Activated CD8-positive, alpha-beta memory T cell treated with anti-CD3 and anti-CD28 coated beads for 1 hour (primary cell): ENCODE measurements at places on chromosomes 11 and 22.

GRCh38 chr11:45161252-45162063 lies 15.0 kb downstream of the PRDM11 start:
- DNase-seq = no peak

DNA sequence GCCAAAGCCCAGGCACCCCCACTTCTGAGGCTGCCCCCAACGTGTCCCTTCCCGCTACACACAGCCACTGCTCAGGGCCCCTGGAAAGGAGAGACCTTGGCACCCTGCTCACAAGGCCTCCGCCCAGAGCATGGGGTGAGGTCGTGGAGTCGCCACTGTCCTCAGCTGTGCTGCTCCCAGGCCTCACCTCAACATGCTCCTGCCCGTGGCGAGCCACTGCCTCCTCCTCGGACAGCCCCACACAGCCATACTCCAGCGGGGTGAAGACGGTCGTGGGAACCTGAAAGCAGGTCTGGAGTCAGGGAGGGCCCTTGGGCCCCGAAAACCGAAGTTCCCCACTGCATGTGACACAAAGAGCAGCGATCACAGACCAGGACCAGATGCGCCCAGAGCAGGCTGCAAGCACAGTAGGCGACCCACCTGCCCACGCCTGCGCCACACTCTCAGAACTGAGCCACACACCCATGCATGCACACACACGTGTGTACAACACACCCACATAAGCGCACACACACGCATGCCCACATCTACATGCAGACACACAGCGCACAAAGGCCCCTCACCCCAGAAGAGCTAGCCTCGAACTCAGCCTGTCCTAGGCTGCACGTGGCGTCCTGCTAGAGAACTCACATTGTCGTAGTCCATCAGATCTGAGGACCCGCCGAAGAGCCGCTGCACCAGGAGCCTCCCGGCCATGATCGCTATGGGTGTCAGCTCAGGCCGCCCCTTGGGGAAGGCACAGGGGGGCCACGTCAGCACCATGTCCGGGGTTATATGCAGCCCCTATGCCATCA lies 25.5 kb upstream of the GNB1L start:
- no peak for DNase-seq

DNA sequence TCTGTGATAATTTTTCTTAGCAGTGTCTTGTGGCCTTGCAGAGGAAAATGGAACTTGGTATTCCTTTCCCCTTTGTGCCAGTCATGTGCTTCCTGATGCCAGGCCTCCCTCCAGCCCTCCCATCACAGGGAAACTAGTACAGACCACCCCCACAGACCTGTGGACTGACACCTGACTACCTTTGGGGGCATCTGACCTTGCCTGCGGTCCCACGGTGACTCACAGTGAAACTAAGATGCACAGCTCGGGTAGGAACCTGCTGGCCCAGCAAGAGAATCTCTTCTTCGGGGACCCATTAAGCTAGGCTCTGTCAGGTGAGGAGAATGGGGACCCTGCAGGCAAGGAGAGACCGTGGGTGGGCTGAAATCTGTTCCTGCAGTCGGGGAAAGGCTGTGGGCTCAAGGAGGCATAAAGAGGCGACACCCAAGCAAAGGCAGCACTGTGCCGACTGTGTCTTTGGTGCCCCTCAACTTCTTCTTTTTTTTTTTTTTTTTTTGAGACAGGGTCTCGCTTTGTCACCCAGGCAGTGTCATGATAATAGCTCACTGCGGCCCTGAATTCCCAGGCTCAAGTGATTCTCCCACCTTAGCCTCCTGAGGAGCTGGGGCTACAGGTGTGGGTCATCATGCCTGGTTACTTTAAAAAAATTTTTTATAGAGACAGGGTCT lies 20.8 kb upstream of the PEX26 start:
- no peak for DNase-seq

- DNase-seq = no peak
These were observed 15.8 kb downstream of the IL17RA start for GRCh38 chr22:17100621-17101020.

GRCh38 chr22:39712081-39712480 lies 141.5 kb downstream of the CACNA1I start:
- no peak for DNase-seq

DNA sequence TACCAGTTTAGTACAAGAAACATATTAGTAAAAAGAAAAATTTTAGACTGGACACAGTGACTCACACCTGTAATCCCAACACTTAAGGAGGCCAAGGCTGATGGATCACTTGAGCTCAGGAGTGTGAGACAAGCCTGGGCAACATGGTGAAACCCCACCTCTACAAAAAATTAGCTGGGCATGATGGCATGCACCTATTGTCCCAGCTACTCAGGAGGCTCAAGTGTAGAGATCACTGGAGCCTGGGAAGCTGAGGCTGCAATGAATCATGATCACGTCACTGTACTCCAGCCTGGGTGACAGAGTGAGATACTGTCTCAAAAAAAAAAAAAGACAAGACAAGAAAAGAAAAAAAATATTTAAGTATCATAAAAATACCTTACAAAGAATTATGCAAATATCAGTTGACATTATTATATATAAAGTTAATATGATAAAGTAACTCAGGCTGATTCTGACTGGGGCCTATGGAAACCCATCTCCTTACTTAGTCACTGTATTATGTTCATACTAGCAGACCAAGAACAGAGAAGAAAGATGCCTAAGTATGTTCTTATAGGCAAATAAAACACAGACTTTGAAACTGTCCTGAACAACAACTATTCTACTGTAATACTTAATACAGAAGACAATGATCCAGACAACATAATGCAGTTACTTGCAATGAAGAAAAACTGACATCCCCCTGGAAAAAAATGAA lies 27.3 kb downstream of the FAM168A start:
- no peak for DNase-seq

GRCh38 chr22:35905894-35906293 lies 122.7 kb downstream of the RBFOX2 start:
- no peak for DNase-seq

- DNase-seq = no peak
These were observed 131.9 kb upstream of the MTNR1B start for GRCh38 chr11:92837595-92837994.

DNA sequence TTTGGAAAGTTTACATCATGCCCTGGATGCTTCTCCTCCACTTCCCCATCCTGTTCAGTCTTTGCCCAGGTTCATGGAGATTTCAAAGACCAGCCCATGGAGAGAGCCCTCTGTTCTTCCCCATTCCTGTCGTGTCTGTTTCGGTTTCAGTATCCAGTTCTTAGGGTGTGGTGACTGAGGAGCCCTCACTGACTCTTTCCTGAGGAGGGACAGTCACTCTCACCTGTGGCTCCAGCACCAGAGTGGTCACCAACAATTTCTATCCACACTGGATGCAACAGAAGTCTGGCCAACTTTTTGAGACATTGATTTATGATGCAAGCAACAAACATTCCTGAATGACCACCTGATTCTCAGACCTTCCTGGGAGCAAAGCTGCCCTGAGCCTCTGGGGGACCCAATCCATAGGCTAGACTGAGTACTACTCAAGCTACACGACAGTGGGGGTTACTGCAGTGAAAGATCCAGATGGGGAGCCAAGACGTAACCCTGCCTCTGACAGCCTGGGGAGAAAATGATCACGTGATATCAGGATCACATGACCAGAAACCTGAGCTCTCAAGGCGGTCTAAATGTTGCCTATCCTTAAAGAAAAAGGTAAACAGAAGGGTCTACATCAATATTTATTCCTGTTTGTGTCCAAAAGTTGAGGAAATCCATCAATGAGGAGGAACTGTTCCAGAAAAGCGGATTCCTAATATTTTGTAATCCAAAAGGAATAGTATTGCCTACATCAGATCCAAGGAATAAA lies 76.2 kb upstream of the VPREB1 start:
- DNase-seq = no peak

- no peak for DNase-seq
These were observed 26.6 kb downstream of the NF2 start for GRCh38 chr22:29629903-29630516.

- DNase-seq = no peak
These were observed 59.8 kb upstream of the CD82 start for GRCh38 chr11:44505581-44506054.

- DNase-seq = no peak
These were observed 32.9 kb downstream of the RPS6KA4 start for GRCh38 chr11:64391839-64392238.

GRCh38 chr11:29129844-29130243 lies 887.0 kb downstream of the KCNA4 start:
- no peak for DNase-seq

DNA sequence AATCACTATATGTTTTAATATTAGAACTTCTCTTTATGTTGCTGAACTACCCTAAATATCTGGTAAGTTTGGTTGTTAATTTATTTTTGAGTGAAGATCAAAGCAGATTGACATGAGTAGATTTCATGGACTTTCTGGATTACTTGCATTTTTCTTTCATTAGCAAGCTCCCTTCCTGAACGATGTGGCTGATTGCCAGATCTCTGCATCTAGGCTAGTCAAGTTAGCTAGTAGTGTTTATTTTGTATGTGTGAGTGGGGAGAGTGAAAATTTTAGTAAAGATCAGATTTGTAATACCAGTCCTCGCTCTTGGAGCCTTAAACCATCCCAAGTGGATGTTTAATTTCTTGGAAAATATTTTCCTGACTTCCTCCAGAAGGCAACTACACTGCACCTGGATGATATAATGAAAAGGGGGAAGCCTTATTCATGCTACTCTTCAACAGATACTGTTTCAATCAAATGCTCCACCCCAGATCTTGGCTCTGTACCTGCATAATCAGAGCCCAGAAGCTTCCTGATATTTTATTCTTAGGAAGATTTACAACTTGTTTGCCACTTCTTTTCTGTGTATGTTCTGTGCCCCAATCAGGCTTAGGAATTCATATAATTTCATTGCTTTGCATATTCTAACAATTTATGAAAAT lies 143.2 kb upstream of the GRIA4 start:
- no peak for DNase-seq

GRCh38 chr11:119363081-119363850 lies 16.8 kb upstream of the MFRP start:
- no peak for DNase-seq

DNA sequence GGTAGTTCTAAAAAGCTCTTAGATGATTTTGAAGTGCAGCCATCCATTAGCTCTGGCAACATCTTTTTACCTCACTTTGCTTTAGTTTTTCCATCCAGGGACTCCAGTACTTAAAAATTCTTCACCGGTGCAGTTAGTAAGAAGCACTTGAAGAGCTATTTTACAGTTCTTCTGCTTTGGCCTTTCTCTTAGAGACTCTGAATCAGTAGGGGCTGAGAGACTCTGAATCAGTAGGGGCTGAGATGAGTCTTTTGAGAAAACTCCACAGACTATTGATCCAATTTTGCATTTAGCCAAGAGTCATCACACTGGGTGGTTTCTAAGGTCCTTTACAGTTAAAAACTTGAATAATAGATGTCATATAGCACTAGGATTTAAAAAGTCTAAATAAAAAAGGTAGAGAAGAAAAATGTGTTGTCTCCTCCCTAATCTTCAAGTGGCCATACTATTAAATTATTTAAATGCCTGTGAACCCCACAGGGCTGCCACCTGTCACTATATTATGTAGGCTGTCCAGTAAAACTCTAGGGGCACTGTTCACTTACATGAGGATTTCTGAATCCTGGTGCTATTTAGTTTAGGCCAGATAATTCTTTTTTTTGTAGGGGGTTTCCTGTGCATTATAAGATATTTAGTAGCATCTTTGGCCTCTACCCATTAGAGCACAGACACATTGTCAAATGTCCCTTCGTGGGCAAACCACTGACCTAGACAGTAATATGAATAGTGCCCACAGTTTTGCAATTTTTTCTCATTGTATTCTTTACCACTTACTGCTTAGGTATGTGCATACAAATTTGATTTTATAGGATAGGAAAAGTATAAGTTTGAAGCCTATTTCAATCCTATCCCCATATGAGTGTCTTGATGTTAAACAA lies 26.3 kb upstream of the HIKESHI start:
- DNase-seq = no peak

DNA sequence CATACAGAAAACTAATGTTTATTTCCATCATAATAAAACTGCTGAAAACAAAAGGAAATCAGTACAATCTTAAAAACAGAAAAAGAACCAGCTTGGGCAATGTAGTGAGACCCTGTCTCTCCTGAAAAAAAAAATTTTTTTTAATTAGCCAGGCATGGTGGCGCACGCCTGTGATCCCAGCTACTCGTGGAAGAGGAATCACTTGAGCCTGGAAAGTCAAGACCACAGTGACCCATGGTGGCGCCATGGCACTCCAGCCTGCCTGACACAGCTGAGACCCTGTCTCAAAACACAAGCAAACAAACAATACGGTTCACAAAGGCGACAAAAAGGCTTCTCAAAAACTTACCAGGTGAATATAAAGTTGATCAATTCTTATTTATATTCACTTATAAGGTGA lies 289.7 kb downstream of the BRD1 start:
- no peak for DNase-seq

DNA sequence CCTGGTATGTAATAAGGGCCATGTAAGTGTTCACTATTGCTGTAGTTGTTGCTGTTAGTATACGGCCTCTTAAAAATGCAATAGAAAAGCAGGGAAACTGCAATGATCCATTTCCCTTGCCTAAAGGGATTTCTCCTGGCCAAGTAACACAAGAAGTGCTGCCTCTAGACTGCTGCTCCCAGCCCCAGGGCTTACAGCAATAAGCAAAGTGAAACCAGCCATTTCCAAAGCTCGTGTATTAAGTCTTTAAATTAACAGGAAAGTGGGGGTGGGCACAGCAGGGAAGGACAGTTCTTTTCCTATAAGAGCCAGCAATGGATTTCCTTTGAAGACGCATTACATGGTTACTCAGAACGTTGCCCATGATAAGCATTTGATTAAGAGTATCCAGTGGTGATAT lies 36.9 kb upstream of the WT1 start:
- DNase-seq = no peak

GRCh38 chr11:4066910-4067309 lies 27.7 kb upstream of the RRM1 start:
- no peak for DNase-seq

- no peak for DNase-seq
These were observed 8.6 kb upstream of the JAM3 start for GRCh38 chr11:134060316-134060715.

DNA sequence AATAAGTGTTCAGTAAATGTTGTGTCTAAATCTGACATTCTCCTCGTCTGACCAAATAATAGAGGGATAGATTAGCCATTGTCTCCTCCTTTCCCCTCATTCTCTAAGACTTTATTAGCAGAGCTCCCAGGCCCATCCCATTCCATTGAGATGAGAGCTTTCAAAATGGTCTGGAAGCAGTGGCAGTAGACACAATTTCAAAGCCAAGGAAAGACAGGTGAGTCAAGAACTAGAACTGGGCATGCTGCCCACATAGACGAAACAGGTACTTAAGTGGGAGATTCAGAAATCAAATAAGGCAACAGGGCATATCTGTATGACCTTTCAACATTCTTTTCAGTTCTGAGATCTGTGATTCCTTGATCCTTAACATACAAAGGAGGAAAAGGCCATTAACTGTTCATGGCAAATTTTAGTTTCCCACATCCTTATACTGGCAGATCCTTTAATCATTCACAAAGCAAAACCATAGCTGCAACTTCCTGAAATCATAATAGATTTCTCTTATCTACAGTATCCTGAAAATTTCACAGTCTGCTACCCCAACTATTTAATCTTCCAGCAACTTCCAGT lies 96.6 kb upstream of the KCNA4 start:
- no peak for DNase-seq
